Bronchial smooth muscle cell (primary cell): ENCODE measurements at places on chromosomes 5 and 9. TPM values are rescaled to one million over a fixed set of nuclear protein-coding genes. Genes with fewer than 3 reads are reported as not detected.

The PSMD5 gene
- 14.1 and 21.8 TPM in 2 replicates for total RNA-seq

The CRAT gene
- total RNA-seq, result 46.4 and 49.0 TPM in 2 replicates

The DNAI1 gene
- total RNA-seq, result 0.34 TPM in 1 of 2 replicates, not detected in the other

The RNF14 gene
- 42.4 and 54.2 TPM in 2 replicates for total RNA-seq
